Right lung (tissue), 10 donors: ENCODE measurements at places on chromosomes 5 and 9. TPM values are rescaled to one million over a fixed set of nuclear protein-coding genes. Genes with fewer than 3 reads are reported as not detected.

The SLC34A1 gene
- not detected for polyA plus RNA-seq

DNA sequence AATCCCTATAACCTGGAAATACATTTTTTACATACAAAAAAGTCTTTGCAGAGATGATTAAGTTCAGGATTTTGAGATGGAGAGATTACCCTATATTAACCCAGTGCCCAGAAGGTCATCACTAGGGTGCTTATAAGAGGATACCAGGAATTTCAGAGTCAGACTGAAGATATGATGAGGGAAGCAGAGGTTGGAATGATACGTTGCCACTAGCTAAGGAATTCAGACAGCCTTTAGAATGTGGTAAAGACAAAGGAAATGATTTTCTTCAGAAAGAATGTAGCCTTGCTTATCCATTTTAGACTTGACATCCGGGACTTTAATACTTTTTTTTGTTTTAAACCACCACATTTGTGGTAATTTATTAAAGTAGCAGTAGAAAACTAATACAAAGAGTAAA lies 2176.8 kb upstream of the C9orf72 start:
- no peak for DNase-seq

DNA sequence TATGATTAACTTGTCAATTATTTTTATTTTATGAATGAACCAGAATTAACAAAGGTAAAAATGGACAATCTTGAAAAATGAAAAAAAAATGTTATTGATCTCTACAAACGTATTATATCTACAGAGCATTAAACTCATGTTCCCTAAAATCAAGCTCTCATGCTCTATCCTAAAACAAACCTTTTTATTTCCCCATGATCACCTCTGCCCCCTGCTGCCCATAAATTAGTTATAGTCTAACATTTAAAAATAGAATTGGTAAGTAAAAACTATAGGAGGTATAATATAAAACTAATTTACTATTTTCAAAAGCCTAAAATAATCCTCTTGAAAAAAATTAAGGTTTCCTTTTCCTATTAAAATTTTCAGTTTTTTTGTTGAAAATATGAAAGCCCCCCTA lies 168.0 kb upstream of the POU5F2 start:
- DNase-seq = no peak

DNA sequence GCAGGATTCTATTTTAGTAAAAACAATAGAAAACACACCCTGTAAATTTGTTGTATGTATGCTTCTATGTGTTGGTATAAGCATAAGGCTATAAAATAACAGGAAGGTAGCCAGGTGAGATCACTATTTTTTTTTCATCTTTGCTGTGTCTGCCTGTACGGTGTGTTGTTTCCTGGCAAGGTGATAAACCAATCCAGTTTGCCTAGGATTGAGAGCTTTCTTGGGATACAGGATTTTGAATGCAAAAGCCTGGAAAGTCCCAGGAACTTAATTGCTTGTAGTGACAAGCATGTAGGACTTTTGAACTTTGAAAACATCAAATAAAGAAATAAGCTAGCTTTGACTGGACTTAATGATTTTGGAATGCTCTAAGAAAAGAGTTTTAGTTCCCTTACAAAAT lies 83.3 kb upstream of the RORB start:
- no peak for DNase-seq

GRCh38 chr9:69996967-69997366 lies 46.7 kb upstream of the MAMDC2 start:
- DNase-seq = no peak

- DNase-seq = no peak
These were observed 28.8 kb upstream of the ADAMTS2 start for GRCh38 chr5:179373961-179374505.
